Cortex of kidney (tissue), 1 donor: ENCODE measurements at places on chromosomes 1 and 21.

- no peak for DNase-seq
Observed at GRCh38 chr1:243474136-243474881, 218.5 kb downstream of the SDCCAG8 start.

DNA sequence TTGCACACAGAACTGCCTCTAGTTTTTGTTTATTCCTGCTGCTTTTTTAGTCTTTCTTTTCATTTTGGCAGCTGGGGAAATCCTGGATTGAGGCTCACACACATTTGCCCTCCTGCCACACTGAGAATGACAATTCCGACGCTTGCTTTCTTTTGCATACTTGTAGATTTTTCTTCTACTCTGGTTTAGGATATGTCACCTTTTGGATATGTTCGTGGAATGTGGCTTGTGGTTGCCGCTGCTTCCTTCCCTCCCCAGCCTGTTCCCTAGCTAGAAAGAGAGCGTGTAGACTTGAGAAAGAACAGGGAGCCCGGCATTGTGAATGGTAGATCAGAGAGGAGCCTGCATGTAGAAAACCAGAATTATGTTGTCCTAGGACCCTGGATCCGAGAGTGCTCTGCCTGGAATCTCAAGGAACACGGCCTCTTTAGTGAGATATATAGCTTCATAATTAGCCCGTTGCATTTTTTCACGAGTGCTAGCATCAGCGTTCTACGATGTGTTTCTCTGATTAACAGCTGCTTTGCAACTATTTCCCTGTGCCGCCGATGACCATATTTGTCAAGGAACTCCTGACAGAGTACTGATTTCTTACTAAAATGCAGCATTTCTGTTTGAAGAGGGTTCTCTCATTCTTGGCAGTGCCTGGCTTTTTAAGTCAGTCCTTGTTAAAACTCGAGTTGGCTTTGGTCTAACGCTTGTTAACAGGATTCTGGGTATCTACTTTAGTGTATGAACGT is 56.2 kb downstream of the PEX14 start:
- no peak for DNase-seq

GRCh38 chr1:31815752-31816500 is at the start of gene SPOCD1:
SPOCD1 (minus strand) TSS chr1:31816022; CDS start chr1:31815333, 689 bp downstream.
- no peak for DNase-seq

GRCh38 chr1:183871142-183871541 is 66.2 kb downstream of the RGL1 start:
- no peak for DNase-seq

GRCh38 chr1:30198795-30199403 is 524.5 kb downstream of the MATN1 start:
- DNase-seq: no peak

DNA sequence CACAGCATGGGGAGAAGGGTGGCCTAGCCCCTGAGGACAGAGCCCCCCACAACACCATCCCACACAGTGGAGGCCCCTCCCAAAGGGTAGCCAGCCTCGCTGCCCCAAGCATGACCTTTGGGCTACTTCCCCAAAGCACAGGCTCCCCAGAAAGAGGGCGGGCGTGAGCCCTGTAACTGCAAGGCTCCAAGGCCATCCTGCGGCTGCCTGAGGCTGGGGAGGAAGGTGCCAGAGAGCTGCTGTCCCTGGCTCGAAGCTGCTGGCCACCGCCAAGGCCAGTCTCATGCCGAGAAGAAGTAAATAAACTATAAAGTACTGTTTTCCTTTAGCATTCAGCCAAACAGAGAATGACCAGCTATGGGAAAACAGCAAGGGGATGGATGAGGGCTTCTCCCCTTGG is 27.5 kb downstream of the UBASH3A start:
- DNase-seq: no peak

- DNase-seq: no peak
Observed at GRCh38 chr1:108096089-108096488, 104.1 kb downstream of the SLC25A24 start.

DNA sequence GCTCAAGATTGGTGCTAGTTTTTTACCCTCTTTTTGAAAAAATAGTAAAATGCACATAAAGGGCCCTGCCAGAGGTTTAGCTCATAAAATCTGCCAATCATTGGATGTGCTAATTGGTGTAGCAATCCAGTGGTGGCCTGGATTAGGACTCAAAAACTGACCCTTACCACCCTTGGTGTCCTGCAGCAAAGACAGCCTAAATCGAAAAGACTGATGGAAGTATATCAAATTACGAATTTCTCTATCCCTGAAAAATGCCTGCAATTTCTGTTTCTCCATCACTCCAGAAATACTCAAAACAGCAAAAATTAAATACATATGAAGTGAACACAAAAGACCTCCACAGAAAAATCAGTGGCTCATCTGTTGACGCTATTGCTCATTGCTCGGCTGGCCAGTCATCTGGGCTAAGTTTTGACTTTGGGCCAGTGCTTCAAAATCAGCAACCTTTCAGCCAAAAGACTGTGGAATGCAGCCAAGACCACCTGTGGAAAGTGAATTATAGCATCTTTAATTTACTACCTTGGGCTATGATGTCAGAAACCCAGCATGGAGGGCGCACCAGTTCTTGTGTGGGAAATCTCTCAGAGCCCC is 30.0 kb downstream of the WLS start:
- no peak for DNase-seq

- no peak for DNase-seq
Observed at GRCh38 chr1:22792396-22793160, 81.9 kb downstream of the EPHB2 start.

DNA sequence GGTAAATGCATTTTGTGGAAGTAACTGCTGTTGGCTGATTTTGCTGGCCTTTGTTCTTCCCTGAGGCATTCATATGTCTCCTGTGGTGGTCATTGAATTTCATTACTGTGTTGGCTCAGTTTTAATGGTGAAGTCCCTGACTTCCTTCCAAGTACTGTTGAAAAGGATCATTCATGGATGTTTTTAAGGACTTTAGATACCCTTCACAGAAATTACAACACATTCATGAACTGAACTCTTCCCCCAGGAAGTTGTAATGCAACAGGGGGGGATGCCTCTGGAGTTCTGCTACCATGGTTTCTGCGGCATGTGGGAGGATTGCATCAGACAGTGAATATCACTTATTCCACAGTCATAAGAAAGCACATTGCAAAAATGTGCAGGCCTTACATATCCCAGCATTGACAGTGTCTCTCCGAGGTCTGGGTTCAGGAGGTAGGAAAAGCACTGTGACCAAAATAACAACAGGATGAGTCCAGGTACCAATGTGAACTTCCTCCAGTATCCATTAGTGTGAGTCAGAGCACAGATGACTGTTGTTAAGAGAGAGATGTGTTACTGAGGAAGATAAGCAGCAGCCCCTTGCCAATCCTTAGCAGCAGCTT is 2.1 kb upstream of the RAB3GAP2 start:
- no peak for DNase-seq

GRCh38 chr21:44712203-44713028 is 1.0 kb upstream of the TSPEAR start:
- no peak for DNase-seq

GRCh38 chr1:232743999-232744398 is 61.2 kb upstream of the MAP10 start:
- DNase-seq: no peak

- DNase-seq: no peak
Observed at GRCh38 chr1:86365896-86366295, 30.2 kb downstream of the ODF2L start.

DNA sequence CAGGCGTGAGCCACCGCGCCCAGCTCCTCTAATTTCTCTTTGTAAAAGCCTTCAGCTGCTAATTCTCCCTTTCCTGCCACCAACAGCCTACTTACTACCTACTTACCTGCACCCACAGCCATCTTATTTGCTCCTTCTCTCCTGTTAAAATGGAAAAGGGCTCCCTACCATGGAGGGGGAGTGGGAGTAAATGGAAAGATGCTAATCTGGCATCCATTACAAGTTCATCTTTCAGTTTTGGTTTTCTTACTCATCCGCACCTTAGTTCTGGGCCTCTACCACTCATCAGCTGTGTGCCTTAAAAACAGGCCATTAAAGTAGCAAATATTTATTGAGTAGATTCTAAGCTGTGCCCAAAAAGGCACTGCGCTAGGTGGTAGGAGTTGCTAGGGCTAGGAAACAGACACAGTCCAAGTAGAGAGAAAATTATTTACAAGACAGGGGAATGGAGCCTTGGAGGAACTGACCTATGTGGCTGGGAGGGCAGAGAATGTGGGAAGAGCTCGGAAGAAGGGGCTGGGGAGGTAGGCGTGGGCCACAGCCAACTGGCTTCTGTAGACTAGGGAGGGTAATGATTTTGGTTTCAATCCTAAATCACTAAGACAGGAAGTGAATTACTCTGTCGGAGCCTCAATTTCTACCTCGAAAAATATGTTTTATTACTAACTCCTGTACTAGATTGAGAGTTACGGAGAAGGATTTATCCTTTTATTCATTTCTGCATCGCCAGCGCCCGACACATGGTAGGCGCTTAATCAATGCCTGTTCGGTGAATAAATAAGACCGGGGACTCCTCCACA is 685 bp upstream of the DDI2 start:
- DNase-seq: no peak

DNA sequence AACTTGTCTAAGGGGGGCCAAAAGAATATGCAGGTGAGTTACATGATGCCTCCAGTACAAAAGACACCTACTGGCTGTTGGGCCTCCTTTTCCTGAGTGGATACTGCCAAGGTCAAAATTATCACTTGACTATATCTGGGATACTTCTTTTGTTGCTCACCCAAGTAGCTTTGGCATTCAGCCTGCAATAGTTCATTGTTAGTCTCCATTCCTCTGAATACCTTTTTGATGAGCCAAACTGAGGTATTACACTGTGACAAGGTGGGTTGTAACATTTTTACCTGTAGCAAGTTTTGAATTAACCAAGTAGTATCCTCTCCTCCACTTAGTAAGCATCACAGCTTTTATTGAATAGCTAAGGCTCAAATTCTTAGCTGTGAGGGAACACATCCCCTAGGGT is 408.0 kb downstream of the LRRIQ3 start:
- DNase-seq: no peak

DNA sequence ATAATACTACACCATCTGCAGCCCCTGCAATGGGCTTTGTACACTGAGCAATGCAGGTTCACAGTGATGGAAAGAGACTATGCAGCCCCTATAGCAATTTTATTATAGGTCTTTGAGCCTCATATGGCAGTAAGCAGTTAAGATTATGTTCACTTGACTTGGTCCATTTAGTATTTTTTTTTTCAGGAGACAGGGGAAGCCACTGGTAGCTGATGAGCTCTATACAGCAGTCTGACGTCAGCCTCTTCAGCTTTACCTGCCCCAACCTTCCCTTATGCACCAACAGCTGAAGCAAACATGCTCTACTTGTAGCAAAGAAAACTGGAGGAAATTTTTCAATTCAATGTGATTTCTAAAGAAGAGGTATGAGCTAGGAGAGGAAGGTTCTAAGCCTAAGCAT is 32.2 kb downstream of the AIDA start:
- DNase-seq: no peak

- no peak for DNase-seq
Observed at GRCh38 chr1:236494082-236494481, 29.7 kb upstream of the LGALS8 start.

GRCh38 chr21:34526618-34527290 is 14.7 kb upstream of the KCNE1 start:
- DNase-seq: no peak

- no peak for DNase-seq
Observed at GRCh38 chr1:196960854-196961253, 16.5 kb upstream of the CFHR5 start.

- DNase-seq: no peak
Observed at GRCh38 chr1:113459279-113459678, 69.0 kb downstream of the MAGI3 start.

- DNase-seq: no peak
Observed at GRCh38 chr1:52296345-52296744, 69.7 kb downstream of the CC2D1B start.

DNA sequence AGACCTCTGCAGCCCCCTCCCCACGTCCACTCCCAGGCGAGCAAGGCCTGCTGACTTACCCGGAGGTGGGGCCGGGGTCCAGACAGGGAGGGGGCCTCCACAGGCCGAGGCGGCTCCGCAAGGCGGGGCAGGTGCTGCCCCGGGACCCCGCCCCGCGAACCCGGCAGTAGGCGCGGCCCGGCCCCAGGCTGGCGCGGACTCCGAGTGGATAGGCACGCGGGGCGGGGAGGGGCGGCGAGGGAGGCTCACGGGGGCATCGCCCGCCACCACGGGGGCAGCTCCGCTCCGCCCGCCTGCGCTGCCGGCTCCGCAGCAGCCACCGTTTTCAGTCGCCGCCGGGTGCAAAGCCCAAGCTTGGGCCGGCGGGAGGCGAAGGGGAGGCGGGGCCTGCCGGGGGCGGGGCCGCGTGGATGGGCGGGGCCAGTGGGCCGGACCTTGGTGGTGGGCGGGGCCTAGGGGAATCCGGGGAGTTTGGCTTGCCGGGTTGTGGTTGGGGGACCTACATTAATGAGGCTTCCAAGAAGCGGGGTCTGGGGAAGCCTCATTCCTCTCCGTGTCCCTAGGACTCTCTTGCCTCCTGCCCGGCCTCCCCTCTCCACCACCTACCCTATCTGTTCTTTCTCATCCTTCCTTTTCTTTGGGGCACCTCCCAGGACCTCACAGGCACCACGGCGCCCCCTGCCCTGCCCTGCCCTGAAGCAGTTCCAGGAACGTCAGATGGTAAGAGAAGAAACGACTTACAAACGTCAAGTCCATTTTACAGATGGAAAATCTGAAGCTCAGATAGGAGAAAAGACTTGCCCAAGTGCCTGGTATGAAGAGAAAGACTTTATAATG is at the start of gene RIMS3:
Gene RIMS3 (minus strand): TSS at position 348 of the 837 bp plus-strand sequence. CDS start 23,757 bp downstream, outside the sequence.
- no peak for DNase-seq

DNA sequence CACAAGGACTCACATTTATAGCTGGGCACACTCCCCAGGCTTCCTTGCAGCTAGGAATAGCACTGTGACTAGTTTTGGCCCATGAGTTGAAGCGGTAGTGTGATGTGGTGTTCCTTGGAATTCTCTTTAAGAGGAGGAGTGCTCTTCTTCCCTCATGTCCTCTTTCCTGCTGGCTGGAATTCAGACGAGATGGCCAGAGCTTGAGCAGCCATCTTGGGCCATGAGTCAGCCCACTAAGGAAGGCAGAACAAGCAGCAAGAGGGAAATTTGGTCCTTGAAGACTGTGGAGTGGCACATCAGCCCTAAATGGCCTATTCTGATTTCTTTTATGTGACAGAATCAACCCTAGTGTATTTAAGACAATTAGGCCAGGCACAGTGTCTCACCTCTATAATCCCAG is 20.0 kb downstream of the HTR6 start:
- DNase-seq: no peak

- no peak for DNase-seq
Observed at GRCh38 chr1:91619881-91620280, 119.2 kb downstream of the CDC7 start.

- no peak for DNase-seq
Observed at GRCh38 chr1:97074771-97075170, 353.2 kb downstream of the PTBP2 start.

DNA sequence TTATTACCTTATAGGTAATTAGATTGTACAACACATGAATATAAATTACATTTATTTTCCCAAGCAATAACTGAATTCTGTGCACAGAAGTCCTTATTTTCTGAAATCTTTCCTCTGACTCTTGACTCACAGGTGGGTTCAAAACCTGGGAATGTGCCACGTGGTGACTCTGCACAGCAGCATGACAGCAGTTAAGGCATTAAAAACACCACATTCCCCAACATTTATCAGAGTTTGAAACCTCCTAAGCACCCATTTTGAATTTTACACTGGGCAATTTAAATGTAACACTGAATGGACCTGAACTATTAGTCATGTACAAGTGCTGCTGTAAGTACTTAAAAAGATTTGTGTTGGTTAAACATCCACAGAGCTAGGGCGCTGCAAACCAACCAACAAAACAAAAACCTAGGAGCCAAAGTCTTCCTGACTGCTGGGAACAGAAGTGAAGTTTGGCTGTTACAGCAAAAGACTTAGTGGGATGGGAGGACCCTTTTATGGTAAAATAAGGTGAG is 480.6 kb upstream of the CXADR start:
- no peak for DNase-seq
